NCI-H2029 treated with DMSO at 0.1 percent for 48 hours (cell line): ENCODE measurements at places on chromosomes 12 and 14.

GRCh38 chr12:55955344-55955743 is 10.5 kb downstream of the PMEL start:
- no peak for DNase-seq

GRCh38 chr14:102028733-102029132 is 58.1 kb downstream of the HSP90AA1 start:
- no peak for DNase-seq

- no peak for DNase-seq
Measured at GRCh38 chr12:107322063-107322462, 228.7 kb upstream of the CRY1 start.

- DNase-seq = no peak
Measured at GRCh38 chr12:55932551-55932910, 1.6 kb downstream of the DGKA start.
